ENCODE measurements at places on chromosomes 3 and 15.
A peak's percentile ranks its signal among the peaks of the same experiment; 100 is the strongest.

DNA sequence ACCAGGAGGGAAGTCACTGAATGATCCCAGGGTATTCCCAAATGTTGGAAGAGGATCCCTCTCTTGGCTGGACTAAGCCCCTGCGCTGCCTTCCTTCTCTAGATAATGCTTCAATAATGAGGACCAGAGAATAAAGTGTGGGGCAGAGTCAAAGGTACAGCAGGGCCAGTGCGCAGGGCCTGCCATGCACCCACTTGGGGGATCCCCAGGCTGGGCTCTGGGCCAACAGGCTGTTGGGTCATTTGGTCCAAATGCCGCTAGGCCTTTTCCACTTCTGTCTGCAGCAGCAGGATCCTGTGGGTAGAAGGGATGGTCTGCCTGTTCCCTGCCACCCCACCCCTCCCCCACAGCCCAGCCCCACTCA, 5.7 kb upstream of the CLK3 start:
- H3K4me1 ChIP-seq = peaks cover 12% of the 10 kb centered on the region
- H3K36me3 ChIP-seq = no peaks in the 10 kb centered on the region
- DNase-seq = no peak
- no peak overlapping the region for H3K4me3 ChIP-seq
- peaks cover 40% of the 10 kb centered on the region for H3K27me3 ChIP-seq
- H3K27ac ChIP-seq = no peak overlapping the region

DNA sequence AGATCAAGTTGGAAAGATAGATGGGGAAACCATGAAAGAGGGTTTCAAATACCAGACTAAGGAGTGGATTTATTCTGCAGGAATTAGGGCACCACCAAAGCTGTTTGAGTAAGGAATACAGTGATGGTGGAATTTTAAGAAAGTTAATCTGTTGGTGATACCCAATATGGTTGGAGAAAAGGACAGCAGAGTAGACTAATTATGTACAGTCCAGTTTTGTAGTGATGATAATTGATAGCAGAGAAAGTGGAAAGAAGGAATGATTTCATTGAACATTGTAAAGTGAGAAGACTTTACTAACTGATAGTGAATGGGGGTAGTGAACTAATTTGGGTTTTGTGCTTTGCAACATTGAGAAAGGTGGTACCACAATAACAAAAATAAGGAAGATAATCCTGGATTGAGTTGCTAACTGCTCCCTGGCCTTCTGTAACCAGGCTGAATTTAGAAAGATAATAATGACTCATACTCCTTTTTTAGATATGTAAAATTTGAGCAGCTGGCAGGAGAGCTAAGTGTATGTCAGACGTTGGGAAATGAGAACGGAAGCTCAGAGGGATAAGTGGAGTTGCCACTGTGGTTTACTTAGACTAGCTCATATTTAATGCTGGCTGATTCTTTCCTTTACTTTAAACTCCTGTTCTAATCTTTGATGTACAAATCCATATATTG, 16.9 kb downstream of the TCAIM start:
- H3K4me1 ChIP-seq = no peaks in the 10 kb centered on the region
- DNase-seq = no peak
- no peaks in the 10 kb centered on the region for H3K27me3 ChIP-seq

- no peak for DNase-seq
- H3K27me3 ChIP-seq = no peaks in the 10 kb centered on the region
- no peak overlapping the region for H3K4me3 ChIP-seq
- H3K36me3 ChIP-seq = no peaks in the 10 kb centered on the region
- H3K4me1 ChIP-seq = no peaks in the 10 kb centered on the region
These were observed 523.6 kb upstream of the MCTP2 start for GRCh38 chr15:93707751-93708150.

DNA sequence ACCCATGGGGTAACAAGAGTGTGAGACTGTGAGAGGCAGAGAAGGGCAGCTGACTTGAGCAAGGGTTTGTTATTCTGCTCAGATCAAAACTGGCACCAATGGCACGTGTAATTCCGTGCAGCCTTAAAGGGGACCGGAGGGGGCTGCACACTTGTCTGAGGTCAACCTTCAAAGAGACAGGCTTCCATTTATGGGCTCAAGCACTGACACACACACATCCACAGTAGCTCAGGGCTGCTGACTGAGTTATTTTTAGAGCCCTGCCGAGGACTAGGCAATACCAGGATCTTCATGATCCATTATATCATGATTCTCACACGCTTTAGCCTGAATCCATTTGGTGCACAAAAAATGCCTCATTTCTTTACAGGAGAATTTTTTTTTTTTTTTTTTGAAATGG, 20.6 kb upstream of the SPTBN5 start:
- H3K27me3 ChIP-seq = no peaks in the 10 kb centered on the region
- peaks cover 6% of the 10 kb centered on the region for H3K4me1 ChIP-seq
- no peak overlapping the region for H3K27ac ChIP-seq
- no peak for DNase-seq
- H3K4me3 ChIP-seq = no peak overlapping the region
- H3K36me3 ChIP-seq = peaks cover 17% of the 10 kb centered on the region

DNA sequence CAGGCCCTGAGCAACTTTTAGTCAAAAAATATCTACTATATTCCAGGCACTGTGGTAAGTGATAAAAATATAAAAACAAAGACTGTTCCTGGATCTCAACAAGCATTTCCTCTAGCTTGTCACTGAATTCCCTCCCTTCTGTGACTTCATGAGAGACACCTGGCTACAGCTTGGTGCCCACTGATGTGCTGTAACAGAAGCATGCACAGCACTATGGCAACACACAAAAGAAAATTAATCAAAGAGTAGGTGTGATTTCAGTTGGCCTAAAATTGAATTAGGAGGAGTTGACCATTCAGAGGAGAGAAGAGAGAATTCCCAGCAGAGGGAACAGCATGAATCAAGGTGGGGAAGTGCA, 158.9 kb upstream of the LPP start:
- peak overlapping the region; percentile 71 for H3K27ac ChIP-seq
- H3K4me3 ChIP-seq = no peak overlapping the region
- peaks cover 86% of the 10 kb centered on the region for H3K4me1 ChIP-seq
- peaks cover 5% of the 10 kb centered on the region for H3K27me3 ChIP-seq

- peaks cover 6% of the 10 kb centered on the region for H3K27me3 ChIP-seq
- H3K27ac ChIP-seq = no peak overlapping the region
- H3K36me3 ChIP-seq = no peaks in the 10 kb centered on the region
- DNase-seq = no peak
- no peaks in the 10 kb centered on the region for H3K4me1 ChIP-seq
These were observed 20.9 kb upstream of the PHLDB2 start for GRCh38 chr3:111838133-111838532.

- peak overlapping the region; percentile 80 for H3K4me3 ChIP-seq
- DNase-seq = peak; percentile 79
- H3K4me1 ChIP-seq = peaks cover 32% of the 10 kb centered on the region
- H3K27ac ChIP-seq = no peak overlapping the region
These were observed 16.1 kb upstream of the SEMA4B start for GRCh38 chr15:90184786-90185704.

DNA sequence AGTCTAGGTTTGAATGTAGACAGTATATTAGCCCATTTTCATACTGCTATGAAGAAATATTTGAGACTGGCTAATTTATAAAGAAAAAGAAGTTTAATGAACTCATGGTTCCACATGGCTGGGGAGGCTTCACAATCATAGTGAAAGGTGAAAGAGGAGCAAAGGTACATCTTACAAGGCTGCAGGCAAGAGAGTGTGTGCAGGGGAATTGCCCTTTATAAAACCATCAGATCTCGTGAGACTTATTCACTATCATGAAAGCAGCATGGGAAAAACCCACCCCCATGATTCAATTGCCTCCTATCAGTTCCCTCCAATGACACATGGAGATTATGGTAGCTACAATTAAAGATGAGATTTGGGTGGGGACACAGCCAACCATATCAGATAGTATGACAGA, 440.1 kb upstream of the ARHGEF26 start:
- no peaks in the 10 kb centered on the region for H3K36me3 ChIP-seq
- H3K27ac ChIP-seq = no peak overlapping the region
- no peak overlapping the region for H3K4me3 ChIP-seq

GRCh38 chr3:166527325-166527724, 690.1 kb upstream of the BCHE start:
- H3K4me3 ChIP-seq = no peak overlapping the region
- DNase-seq = no peak
- no peaks in the 10 kb centered on the region for H3K27me3 ChIP-seq
- H3K36me3 ChIP-seq = no peaks in the 10 kb centered on the region

GRCh38 chr15:99239545-99240198, 9.7 kb downstream of the TTC23 start:
- H3K27ac ChIP-seq = no peak overlapping the region
- H3K4me1 ChIP-seq = no peaks in the 10 kb centered on the region
- no peaks in the 10 kb centered on the region for H3K36me3 ChIP-seq
- H3K27me3 ChIP-seq = no peaks in the 10 kb centered on the region

GRCh38 chr3:83034806-83035703, 1273.6 kb upstream of the GBE1 start:
- no peaks in the 10 kb centered on the region for H3K27me3 ChIP-seq
- DNase-seq = no peak
- H3K4me3 ChIP-seq = no peak overlapping the region
- no peaks in the 10 kb centered on the region for H3K36me3 ChIP-seq

- no peak overlapping the region for H3K4me3 ChIP-seq
- H3K27me3 ChIP-seq = no peaks in the 10 kb centered on the region
- DNase-seq = no peak
- H3K4me1 ChIP-seq = no peaks in the 10 kb centered on the region
These were observed 17.3 kb downstream of the RYR3 start for GRCh38 chr15:33328106-33328505.

- H3K36me3 ChIP-seq = peaks cover 25% of the 10 kb centered on the region
- H3K27me3 ChIP-seq = no peaks in the 10 kb centered on the region
- peak overlapping the region; percentile 42 for H3K4me3 ChIP-seq
- H3K4me1 ChIP-seq = peaks cover 87% of the 10 kb centered on the region
- peak; percentile 23 for DNase-seq
These were observed 19.0 kb downstream of the CISH start for GRCh38 chr3:50592568-50592967.

- DNase-seq = peak; percentile 13
- H3K27me3 ChIP-seq = no peaks in the 10 kb centered on the region
- H3K36me3 ChIP-seq = no peaks in the 10 kb centered on the region
These were observed 202.5 kb downstream of the UBE3A start for GRCh38 chr15:25236143-25236860.

DNA sequence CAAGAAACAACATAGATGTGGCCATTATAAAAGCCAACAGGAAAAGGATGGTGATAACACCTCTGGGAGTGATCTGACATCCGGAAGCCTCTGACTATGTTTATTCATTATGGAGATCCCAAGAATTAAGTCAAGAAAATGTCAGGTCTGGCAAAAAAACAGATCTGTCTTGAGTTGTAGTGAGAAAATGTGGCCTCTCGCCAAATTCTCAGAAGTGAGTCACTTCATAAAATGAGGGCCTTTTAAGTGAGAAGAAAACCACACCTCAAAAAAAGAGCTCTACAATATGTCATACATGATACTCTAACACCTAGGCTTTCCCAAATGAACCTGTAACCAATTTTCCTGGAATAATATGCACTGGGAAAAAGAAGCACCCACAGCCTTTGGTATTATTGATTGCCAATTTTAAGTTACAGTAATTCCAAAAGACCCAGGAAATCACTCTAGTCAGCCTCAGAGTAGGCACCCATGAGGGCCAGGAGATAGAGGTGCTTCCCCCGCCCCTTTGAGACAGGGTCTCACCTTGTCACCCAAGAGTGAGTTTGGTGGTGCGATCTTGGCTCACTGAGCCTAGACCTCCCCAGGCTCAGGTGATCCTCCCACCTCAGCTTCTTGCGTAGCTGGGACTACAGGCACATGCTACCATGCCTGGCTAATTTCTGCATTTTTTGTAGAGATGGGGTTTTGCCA, 38.0 kb downstream of the CCR3 start:
- H3K27me3 ChIP-seq = peaks cover 1% of the 10 kb centered on the region
- H3K4me1 ChIP-seq = peaks cover 90% of the 10 kb centered on the region
- H3K27ac ChIP-seq = peak overlapping the region; percentile 93
- H3K36me3 ChIP-seq = peaks cover 32% of the 10 kb centered on the region

DNA sequence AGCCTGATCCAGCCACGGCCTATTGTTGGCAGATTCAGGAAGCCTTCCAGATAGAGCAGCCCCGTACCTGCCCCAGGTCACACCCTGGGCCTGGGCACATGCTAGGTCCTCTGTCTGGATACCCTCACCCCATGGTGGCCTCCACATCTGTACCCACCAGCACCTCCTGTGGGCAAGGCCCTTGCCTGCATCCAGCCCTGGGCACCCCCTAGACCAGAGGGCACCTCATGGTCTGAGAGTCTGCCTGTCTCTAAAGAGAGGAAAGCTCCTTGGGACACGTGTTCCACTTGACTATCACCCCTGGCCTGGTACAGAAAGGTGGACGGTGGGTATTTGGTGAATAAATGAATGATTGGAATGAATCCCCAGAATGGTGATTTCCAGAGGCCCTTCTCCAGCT, 8.9 kb upstream of the COMMD4 start:
- no peak overlapping the region for H3K4me3 ChIP-seq
- H3K4me1 ChIP-seq = no peaks in the 10 kb centered on the region
- H3K27me3 ChIP-seq = peaks cover 23% of the 10 kb centered on the region
- no peaks in the 10 kb centered on the region for H3K36me3 ChIP-seq
- no peak for DNase-seq

DNA sequence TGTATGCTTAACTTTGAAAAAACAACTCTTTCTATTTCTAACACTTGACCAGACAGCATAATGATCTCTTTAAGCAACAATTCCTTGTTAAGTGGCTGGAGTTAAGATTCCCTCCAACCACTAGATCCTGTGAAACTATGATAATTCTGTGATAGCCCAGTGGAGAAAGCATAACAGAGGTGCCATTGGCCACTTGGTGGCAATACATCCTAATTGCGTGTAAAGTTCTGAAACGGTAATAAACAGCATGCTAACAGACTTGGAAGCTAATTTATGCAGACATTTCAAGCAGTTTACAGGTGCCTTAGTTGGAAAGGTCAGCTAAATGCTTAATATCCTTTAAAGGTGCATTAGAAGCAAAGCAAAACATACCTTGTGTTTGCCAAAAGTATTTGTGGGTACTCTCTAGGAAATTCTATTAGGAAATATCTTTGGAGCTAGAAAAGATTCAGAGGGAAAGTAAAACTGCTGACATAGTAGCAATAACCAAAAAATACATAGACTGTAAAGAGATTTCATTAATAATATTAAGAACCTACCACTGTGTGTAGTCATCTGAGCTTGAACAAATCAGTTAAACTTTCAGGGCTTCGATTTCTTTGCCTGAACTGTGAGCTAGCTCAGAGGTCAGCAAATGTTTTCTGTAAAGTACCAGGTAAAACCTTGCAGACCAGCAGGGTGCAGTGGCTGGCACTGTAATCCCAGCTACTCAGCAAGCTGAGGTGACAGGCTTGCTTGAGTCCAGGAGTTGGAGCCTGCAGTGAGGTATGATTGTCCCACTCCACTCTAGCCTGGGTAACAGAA, 19.0 kb upstream of the CSTA start:
- no peak overlapping the region for H3K27ac ChIP-seq
- no peak for DNase-seq
- no peaks in the 10 kb centered on the region for H3K36me3 ChIP-seq
- peaks cover 24% of the 10 kb centered on the region for H3K27me3 ChIP-seq

DNA sequence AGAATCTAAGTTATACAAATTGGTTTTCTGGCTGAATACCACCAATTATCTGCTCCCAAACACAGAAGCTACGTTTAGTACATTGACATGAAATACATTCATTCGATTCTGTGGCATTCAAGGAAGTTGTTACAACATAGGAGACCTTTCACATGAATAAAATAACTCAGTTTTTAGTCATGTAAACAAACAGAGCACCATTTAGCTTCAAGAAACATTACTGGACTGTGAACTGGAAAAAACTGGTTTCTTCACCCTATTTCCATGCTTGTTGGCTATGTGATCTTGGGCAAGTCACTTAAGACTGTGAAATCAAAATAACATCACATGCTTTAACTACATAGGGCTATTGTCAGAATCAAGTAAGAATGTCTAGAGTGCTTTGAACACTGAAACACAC, 46.2 kb downstream of the NRG4 start:
- H3K27ac ChIP-seq = no peak overlapping the region
- no peak overlapping the region for H3K4me3 ChIP-seq
- H3K27me3 ChIP-seq = peaks cover 11% of the 10 kb centered on the region
